ENCODE measurements at places on chromosomes 4 and X. TPM values are rescaled to one million over a fixed set of nuclear protein-coding genes. Genes with fewer than 3 reads are reported as not detected.

Gene PCYT1B
- not detected for total RNA-seq

Gene SAGE1
- total RNA-seq: not detected

Gene XKRX
- total RNA-seq: 0.82 TPM

Gene F8
- 3.6 TPM for total RNA-seq

Gene TBX22
- total RNA-seq: not detected

Gene SSX3
- total RNA-seq: not detected

Gene SPANXN3
- not detected for total RNA-seq

Gene PAGE2B
- total RNA-seq: not detected

Gene FHIP1A
- total RNA-seq: 0.12 TPM

Gene PABPC1L2B
- total RNA-seq: not detected

Gene CBR4
- 4.4 TPM for total RNA-seq

Gene ADGRG4
- total RNA-seq: not detected

Gene CHRNA9
- 1.1 TPM for total RNA-seq

Gene TRMT44
- total RNA-seq: 6.3 TPM

Gene PRRG1
- total RNA-seq: 5.6 TPM

Gene SRPK3
- 0.13 TPM for total RNA-seq

Gene PLAC1
- total RNA-seq: 0.68 TPM

Gene TRIML2
- total RNA-seq: 42.5 TPM

Gene GPRASP3
- 3.5 TPM for total RNA-seq

Gene BRS3
- total RNA-seq: not detected

Gene TGIF2LX
- not detected for total RNA-seq

Gene CYLC1
- total RNA-seq: not detected
